Omental fat pad (tissue), 4 donors: ENCODE measurements at places on chromosomes 5 and 9. TPM values are rescaled to one million over a fixed set of nuclear protein-coding genes. Genes with fewer than 3 reads are reported as not detected.

SHC3 gene
- total RNA-seq, result 2.6 TPM

DNA sequence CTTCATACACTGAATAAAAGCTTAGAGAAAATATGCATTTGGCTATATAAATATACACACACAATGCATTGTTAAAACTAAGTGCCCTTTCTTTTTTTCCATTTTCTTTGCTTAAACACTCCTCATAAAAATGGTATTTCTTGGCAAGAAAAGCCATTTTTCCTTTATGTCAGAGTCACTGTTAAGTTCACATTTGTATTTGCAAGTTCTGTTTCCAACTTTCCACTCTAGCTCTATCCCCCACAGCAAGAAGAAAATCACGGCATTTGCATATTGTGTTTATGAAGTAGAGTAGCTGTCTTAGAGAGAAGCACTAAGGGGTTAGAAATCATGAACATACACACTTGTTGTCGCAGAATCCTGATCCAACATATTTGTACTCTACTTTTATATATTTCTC is 662.1 kb upstream of the MEF2C start:
- DNase-seq, result no peak

- DNase-seq, result no peak
Measured at GRCh38 chr5:107564931-107565372, 105.8 kb downstream of the EFNA5 start.

GRCh38 chr9:130265431-130266235 is at the start of gene HMCN2:
Gene HMCN2 (plus strand): TSS chr9:130265760. CDS start chr9:130265879, 119 bp downstream.
- no peak for DNase-seq

GRCh38 chr5:138849439-138849838 is 25.7 kb downstream of the LRRTM2 start:
- DNase-seq, result no peak
